NAMALWA (cell line): ENCODE measurements at places on chromosomes 16 and 17.

GRCh38 chr16:16120382-16121184 is 102.7 kb downstream of the ABCC6 start:
- no peak for DNase-seq

- no peak for DNase-seq
Measured at GRCh38 chr16:48294724-48295123, 47.4 kb upstream of the ABCC11 start.

GRCh38 chr17:2444382-2444781 is 43.5 kb upstream of the MNT start:
- DNase-seq, result no peak

DNA sequence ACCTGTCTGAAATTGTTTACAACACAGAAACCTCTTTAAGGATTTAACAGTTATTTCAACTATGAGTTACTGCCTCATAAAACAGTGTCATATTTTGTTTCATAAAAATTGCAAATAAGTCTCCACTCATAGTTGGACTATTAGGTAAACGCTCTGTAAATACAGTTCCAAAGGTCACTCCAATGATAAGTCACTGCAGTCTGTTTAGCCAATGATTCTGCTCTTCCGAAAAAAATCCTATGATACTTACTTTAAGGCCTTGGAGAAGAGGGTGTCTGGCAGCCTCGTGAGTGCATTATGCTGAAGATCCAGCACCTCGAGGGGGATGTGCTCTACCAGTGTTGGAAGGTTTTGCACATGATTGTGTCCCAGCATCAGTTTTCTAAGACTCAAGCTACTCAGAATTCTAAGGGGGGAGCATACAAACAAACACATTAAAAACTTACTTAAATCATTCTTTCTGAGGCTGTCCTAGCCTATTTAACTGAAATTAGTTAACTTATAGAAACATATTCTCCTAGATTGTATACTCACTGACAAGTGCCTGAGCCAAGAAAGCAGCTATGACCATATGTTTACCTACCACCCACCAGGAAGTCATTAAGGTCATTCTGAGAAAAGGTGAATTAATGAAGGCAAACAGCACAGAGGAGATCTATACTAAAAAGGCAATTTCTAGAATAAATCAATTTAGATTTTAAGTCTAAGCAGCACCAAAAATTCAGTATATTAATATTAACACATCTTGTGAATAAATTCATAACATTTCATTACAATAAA is 41.1 kb downstream of the MARVELD3 start:
- DNase-seq, result no peak

GRCh38 chr16:78303946-78304345 is 204.5 kb downstream of the WWOX start:
- no peak for DNase-seq

- no peak for DNase-seq
Measured at GRCh38 chr17:15409721-15410250, 57.6 kb downstream of the CDRT4 start.

DNA sequence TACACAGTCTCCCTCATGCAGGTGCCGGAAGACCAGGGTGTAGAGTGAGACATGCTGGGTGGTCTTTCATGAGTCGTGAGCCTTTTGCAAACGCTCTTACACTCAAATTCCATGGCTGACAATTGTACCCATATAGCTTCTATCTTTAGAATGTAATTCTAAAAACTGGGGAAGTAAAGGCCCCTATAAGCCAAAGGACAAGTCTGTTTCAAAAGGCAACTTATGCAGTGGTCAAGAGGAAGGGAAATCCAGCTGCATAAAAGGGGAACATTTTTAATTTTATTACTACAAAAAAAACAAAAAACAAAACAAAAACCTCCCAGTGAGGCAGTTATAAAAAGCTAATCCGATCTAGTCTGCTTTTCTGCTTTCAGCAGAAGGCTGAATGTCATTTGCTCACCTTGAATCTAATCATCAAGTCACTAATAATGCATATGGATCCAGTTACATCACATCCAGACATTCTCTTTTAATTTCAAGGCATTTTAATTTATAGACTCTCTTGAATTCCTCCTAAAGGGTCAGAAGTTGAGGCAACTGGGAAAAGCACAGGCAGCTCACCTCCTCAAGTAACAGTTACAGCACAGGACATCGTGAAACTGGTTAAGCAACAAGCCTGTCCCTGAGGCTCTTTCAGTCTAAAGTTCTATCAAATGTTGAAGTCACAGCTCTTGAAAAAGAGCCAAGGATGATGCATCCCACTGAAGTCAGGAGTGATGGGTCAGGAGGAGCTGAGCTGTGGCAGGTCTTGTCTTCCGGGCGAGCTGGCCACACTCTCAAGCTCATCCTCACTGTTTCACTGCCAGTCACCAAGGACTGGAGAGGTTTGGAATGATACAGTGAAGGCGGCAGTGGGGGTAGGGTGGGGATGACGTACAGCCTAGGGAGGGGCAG is 99.7 kb downstream of the VPS53 start:
- no peak for DNase-seq
